Activated T-cell treated with anti-CD3 and anti-CD28 coated beads, Interleukin-2, amount 50 U/mL, for 4 hours (primary cell): ENCODE measurements at places on chromosomes 12 and 14. TPM values are rescaled to one million over a fixed set of nuclear protein-coding genes. Genes with fewer than 3 reads are reported as not detected.
A peak's percentile ranks its signal among the peaks of the same experiment; 100 is the strongest.

GRCh38 chr14:59081720-59082119, 106.7 kb upstream of the DAAM1 start:
- DNase-seq = no peak

GRCh38 chr14:94177806-94178205, 3.7 kb downstream of the PPP4R4 start:
- DNase-seq = no peak

DNA sequence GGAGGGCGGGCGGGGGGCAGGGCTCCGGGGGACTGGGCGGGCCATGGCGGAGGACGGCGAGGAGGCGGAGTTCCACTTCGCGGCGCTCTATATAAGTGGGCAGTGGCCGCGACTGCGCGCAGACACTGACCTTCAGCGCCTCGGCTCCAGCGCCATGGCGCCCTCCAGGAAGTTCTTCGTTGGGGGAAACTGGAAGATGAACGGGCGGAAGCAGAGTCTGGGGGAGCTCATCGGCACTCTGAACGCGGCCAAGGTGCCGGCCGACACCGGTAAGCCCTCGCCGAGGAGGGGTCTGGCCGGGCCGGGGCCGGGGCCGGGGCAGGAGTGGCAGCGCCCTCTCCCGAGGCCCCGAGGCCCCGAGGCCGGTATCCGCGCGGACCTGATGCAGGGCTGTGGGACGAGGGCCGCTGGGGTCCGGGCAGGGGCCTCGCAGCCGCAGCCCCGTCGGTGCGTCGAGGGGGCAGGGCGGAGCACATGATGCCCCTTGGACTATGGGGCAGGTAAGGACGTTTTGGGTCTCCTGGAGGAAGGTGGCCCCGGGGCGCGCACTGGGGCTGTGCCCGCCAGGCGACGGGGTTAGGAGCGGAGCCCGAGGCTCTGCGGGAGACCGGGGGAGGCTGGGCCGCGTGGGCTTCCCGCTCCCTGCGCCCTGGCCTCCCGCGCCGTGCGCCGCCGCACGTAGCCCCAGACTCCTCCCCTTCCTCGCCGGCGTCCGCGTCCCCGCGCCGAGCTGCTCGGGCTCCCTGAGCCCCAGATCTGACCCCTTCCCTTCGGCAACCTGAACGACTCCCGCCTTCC, at the start of gene TPI1:
TPI1 (plus strand) TSS at position 119 of the 798 bp plus-strand sequence; CDS start at position 155, 36 bp downstream.
- DNase-seq = peak; percentile 78

GRCh38 chr12:52878507-52879393, 26.1 kb downstream of the KRT8 start:
- DNase-seq = no peak

- DNase-seq = no peak
Measured at GRCh38 chr14:104634886-104635570, 30.5 kb upstream of the TMEM179 start.

Gene OASL
- 5.5 TPM for total RNA-seq

GRCh38 chr12:99453836-99454538, 193.6 kb upstream of the GARIN6 start:
- no peak for DNase-seq

Gene KRT75
- not detected for total RNA-seq

DNA sequence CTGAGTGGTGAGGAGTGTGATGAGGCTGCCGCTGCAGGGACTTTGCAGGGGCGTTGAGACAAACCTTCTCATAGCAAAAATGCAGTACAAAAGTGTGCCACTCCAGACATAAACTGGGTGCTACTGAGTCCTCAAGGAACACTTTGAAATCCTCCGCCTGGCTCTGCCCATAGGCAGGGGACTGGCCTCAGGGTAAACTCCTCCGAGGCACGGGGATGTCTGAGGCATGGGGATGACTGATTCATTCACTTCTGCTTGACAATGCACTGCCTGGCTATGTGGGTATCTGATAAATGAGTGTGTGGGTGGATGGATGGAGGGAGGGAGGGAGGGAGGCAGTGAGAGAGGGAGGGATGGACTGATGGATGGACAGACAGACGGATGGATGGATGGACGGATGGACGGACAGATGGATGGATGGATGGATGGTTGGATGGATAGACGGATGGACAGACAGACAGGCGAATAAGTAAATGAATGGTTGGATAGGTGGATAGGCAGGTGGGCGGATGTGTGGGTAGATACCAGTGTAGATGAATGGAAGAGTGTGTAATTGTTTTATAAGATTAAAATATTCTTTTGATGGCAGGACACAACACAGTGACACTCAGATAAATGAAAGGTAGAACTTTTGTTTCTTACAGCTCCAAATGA, 2.1 kb upstream of the BDKRB2 start:
- no peak for DNase-seq

- DNase-seq = no peak
Measured at GRCh38 chr14:77378701-77379100, 1.5 kb downstream of the SAMD15 start.

- no peak for DNase-seq
Measured at GRCh38 chr14:24892497-24893051, 157.4 kb downstream of the STXBP6 start.

- no peak for DNase-seq
Measured at GRCh38 chr12:129610601-129611120, 293.2 kb downstream of the TMEM132D start.

DNA sequence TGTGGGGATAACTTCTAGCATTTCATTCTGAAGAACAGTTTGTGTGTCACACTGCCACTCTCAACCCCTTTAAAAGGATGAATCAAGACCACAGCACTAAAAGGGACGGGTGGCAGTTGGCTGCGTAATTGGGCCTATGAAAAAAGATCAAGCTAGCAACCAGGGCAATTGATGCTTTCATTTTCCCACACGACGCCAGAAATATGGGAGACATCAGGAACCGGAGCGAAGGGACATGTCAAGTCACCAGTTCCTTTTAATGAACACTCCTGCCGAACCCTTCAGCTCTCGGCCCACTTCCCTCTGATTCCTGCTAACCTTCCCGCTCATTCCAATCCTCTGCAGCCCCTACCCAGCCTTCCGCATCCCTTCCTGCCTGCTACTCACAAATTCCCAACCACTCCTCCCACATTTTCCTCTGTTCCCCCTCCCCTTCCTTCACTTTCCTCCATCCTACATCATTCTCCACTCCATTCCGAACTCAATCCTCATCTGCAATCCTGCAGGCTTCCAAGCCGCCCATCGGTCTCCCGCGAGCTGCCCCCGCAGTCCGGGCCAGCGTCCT, 753 bp downstream of the CSRNP2 start:
- DNase-seq = peak; percentile 17

DNA sequence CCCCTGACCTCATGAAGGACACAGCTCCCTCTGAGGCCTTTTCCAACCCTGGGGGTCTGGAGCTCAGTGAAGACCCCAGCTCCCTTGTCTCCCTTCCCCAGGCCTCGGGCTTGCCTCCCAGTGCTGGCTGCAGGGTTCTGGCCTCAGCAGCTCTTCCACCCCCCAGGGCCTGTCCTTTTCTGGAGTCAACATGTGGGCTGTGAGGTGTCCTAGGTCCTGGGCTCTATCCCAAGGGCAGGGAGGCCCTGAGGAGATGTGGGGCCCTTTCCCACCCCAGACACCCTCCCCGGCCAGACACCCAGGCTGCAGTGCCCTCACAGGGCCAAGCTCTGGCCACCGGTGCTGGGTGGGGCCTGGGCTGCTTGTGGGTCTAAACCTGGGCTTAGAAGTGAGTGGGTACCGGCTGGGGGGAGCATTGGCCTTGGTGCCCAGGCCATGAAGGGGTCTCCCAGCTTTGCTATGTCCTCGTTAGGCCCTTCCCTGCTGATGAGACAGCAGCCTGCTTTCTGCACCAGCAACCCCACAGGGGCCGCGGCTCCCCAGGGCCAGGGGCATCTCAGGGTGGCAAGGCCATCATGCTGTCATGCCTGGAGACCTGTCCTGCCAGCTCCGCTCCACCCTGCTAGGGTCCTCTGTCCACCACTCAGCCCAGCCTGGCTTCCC, 2.7 kb upstream of the CRIP2 start:
- no peak for DNase-seq

GRCh38 chr14:69081271-69081670, 71.6 kb downstream of the DCAF5 start:
- no peak for DNase-seq

Gene TAS2R14
- 1.0 TPM for total RNA-seq
